ENCODE measurements at places on chromosomes 1 and 21.

DNA sequence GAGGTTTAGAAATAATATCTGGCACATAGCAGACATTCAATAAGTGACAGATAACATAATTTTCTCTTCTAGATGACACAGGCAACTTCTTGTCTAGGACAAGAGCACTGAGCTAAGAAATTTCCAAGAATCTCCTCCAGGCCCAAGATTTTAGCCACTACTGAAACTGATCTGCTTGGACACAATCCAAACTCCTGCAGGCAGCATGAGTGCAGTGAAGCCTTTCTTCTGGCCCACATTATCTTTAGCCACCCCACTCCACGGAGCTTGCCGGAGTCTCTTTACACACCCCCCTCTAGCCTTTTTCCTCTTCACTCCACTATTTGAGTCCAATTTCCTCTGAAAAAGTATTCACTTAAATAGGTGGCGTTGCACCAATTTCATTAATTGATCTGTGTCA lies 142.9 kb upstream of the DUSP10 start:
- DNase-seq = no peak

GRCh38 chr1:200281201-200281835 lies 128.5 kb downstream of the ZNF281 start:
- DNase-seq = no peak

DNA sequence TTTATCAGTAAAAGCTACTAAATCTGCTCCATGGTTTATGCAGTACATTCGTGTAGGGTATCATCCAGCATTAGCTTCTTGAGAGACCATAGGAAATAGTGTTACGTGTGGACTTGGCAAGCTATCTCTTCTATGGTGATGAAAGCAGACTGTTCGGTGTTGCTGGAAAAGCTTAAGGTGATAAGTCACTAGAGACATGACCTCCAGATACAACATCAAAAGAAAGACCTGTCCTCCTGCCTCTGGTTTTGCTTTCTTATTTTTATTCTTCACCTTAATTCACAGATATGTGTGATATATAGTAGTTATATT lies 53.5 kb upstream of the S1PR1 start:
- DNase-seq = peak; percentile 82

DNA sequence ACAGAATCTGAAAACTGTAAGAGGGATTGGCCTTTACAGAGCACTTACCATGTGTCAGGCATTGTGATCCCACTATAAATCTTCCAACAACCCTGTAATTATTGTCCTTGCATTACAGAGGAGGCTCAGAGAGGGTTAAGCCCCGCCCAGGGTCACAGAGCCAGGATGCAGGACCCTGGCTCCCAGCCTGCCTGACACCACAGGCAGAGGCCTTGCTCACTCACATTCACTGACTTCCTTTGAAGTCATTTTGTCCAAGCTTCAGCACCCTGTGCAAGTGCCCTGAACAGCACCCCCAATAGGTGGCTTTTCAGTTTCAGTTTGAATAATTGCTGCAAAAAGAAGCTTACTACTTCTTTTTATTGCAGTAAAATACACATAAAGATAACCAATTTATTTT lies 256.8 kb upstream of the NFIA start:
- peak; percentile 33 for DNase-seq

DNA sequence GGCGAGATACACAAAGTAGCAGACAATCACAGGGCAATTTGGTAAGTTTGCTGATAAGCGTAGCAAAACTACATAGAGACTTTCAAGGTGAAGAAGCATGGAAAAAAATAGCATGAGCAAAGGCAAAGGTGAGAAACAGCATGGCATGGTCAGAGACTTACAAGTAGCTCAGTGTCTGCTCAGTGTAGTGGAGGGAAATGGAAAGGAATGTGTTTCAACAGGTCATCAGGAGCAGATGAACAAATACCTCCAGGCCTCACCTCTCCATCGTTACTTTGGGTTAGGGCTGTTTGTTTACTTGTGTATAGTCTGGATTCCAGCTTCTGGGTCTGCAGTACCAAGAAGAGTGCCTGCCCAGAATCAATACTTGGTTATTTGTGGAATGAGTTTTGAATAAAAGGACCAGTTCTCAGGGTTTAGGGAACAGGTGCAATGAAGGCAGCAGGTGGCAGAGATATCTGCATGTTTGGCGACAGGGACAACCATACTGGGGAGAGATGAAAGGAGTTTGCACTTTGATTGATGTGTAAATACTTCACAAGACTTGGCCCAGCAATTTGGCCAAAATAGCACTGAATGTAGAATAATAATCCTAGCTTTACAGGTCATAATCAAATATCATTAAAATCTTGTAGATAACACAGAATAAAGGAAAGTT lies 97.0 kb upstream of the FGGY start:
- no peak for DNase-seq

- no peak for DNase-seq
These were observed 14.8 kb downstream of the F5 start for GRCh38 chr1:169571450-169571849.

DNA sequence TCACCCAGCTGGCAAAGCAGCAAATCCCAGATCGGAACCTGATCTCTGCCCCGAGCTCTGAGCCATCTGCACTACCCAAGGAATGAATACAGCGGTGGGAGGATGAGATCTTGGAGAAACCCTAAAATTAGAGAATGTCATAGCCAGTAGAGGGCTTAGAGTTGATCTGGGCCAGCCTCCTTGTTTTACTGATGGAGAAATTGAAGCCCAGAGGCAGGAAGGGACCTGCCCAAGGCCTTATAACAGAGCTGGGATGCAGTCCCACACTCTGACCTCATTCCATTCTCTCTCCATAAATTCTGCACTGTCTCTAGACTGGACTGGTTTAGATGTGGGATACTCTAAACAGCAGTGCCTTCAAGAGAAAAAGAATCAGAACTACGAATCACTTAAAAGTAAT lies 4.8 kb upstream of the SFN start:
- no peak for DNase-seq

DNA sequence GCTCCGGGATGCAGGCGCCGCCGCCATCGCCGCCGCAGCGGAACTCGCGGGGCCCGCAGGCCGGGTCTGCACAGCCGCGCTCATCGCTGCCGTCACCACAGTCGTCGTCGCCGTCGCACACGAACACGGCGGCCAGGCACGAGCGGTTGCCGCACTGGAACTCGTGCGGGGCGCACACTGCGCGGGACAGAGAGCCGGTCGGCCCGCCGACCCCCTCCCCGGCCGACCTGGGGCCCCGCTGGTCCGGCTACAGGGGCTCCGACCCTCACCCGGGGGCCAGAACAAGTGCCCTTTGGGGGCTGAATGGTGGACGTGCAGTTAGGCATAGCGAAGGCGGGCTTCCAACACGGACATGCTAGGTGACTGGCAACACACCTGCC lies 38.6 kb upstream of the MAGOH start:
- DNase-seq = no peak

DNA sequence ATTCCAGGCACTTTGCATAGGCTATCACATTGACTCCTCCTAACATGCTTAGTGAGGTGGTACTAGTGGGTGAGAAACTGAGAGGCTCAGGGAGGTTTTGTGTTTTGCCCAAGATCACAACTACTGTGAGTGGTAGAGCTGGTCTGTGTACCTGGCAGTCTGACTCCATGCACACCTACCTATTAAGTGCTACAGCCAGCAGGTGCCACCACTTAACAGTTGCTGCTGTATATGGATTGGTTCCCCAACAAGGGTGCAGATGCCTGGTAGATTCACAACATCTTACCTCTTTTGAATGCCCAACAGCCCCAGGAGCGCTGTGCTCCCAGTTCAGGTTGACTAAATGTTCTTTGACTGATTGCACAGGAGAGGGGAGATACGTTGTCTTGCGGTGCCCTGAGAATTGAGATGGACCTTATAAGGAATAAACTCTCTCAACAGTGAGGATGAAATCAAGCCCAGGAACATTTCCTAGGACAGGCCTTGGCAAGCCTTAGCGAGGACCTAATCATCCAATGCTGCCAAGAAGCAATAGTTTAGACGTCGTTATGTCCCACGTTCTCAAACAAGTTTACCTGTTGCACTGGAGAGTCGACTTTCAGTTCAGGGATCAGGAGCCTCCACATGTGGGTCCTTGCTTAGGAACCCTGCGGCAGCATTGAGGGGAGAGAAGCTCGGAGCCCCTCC lies 78.9 kb upstream of the F3 start:
- DNase-seq = no peak

DNA sequence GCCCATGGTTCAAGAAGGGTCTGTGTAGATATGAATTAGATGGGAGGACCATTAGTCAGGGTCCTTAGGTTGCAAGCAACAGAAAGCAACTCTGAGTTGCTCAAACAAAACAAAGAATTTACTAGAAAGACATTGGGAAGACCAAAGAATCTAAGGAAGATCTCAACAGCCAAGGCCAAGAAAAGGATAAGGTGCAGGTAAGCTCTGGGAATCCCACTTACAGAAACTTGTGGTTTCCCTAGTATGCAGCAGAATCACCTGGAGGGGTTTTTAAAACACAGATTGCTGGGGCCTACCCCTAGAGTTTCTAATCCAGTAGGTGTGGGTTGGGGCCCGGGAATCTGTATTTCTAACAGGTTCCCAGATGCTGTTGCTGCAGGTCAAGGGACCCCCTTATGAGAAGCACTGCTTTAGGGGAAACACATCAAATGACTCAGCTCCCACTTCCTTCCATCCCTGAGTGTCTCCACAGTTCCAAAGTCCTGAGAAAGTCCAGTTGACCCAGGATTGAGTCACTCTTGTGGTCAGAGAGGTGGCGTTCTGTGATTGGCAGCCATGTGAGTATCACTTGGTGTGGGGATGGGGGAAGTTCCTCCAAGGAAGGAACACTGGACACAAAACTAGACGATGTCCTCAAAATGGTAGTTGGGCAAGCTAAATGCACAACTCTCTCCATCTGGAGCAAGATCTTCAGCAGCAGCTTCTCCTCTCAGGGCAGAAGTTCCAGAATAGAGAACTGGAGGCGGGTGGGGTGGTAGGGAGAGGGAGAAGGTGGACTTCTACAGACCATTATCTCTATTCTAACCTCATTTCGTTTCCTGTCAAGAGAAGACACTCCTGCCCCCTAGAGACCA lies 24.2 kb upstream of the EYA3 start:
- DNase-seq = peak; percentile 12

- DNase-seq = no peak
These were observed 1.2 kb downstream of the MCM3AP start for GRCh38 chr21:46284077-46284644.

- DNase-seq = no peak
These were observed 153.5 kb downstream of the RERE start for GRCh38 chr1:8663915-8664329.

DNA sequence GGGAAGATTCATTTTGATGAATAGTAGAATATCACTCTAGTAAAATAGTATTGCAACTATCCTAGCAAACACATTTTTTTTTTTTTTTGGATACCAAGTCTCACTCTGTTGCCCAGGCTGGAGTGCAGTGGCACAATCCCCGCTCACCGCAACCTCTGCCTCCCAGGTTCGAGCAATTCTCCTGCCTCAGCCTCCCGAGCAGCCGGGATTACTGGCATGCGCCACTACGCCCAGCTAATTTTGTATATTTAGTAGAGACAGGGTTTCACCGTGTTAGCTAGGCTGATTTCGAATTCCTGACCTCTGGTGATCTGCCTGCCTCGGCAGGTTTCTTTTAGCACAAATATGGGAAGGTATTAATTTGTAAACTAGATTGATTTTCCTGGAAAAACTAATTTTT lies 33.8 kb downstream of the KCTD3 start:
- DNase-seq = no peak

DNA sequence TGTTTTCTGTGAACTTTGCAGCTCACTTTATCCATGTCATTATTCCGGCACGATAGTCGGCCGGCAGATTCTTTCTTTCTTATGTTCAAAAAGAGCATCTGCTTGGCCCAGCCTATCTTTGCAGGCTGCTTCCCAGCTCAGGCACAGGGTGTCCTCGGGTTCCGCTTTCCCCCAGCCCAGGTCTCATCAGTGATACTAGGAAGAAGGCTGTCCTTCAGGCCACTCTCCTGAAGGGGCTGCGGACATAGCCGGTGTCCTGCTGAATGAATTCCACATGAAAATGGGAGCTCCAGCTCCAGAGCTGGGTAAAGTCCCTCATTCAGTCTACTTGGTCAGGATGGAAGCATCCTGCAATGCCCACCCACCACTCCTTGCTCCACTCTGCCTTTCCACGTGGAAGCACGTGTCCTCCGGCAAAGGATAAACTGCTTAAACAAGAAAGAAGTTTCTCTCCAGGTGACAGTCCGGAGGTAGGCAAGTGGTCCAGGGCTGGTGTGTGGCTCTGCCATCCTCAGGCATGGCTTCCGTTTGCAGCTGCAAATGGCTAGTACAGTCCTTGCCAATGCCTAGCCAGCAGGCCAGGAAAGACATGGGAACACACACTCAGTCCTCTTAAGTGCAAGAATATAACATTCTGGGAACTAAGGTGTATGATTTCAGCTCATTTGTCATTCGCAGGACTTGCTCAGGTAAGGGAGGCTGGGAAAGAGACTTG lies 161.0 kb downstream of the TRIM33 start:
- no peak for DNase-seq

DNA sequence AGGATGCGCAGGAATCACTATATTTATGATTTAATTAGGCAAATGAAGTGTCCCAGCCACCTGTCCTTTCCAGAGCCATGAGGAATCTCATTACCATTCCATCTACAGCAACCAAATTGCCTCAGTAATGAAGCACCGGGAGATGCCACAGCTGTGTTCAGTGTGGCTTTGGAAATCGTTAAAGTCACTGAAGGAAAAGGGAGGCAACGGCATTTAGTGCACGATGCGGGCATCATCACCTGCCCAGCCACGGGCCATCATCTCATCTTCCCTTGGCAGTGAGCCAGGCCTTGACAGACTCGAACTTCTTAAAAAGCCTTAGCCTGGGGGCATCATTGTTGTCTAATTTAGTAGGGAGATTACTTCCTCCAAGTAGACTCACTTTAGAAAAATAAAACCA lies 67.8 kb downstream of the CNIH3 start:
- no peak for DNase-seq

- no peak for DNase-seq
These were observed 27.8 kb downstream of the IGFN1 start for GRCh38 chr1:201218409-201218808.

- DNase-seq = no peak
These were observed 12.9 kb upstream of the SELENON start for GRCh38 chr1:25786887-25787759.

DNA sequence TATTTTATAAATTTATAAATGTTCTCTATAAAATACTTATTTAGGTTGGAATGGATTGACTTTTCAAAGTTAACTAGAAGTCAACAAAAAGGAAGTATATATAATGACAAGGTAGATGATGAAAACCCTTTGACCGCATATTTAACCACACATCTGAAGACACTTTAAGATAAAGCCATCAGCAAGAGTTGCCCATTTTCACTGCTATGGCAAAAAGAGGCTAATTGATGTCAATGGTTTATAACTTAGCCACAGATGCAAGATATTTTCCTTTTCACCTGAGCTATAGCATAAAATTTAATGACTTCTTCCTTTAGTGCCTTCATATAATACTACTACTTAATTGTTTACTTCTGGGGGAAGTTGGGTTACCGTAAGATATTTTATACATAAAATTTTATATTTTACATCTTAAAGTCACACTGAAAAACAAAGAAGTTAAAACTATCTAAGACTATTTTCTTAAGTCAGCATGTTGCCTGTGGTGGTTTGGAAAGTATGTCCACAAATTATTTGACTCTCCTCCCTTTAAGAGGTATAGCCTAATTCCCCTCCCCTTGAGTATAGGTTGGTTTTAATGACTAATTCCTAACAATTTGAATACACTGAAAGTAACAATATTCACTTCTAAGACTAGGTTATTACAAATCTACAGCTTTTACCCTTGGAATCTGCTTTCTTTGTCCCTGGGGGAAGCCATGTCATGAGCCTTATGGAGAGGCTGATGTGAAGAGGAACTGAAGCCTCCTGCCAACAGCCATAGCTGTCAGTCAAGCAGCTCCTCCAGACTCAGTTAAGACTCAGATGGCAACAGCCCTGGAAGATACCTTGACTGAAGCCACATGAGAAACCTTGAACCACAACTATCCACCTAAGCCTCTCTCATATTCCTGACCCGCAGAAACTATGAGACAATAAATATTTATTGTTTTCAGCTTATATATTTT lies 40.3 kb upstream of the LRRC8B start:
- DNase-seq = no peak

Data from umbilical cord (tissue), 2 donors.